ELR (cell line): ENCODE measurements at places on chromosomes 3 and 15.
A peak's percentile ranks its signal among the peaks of the same experiment; 100 is the strongest.

GRCh38 chr3:38325256-38325655, 21.3 kb upstream of the XYLB start:
- DNase-seq: no peak

GRCh38 chr3:31157047-31157694, 262.7 kb upstream of the GADL1 start:
- DNase-seq: peak; percentile 2

DNA sequence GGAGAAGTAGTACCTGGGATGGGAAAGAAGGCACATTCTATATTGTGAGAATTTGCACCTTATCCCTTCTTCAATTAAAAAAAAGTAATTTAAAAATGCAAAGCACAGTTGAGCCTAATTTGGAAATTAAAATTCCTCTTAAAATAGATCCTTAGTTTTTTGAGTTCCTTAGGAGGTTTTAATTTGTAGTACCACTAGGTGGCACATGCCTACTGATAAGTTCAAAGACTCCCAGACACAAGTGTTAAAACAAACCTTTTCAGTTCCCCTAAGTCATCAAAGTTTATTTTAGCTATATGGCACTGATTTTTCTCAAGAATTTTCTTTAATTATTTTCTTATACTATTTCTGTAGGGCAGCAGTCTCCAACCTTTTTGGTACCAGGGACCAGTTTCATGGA, 127.6 kb upstream of the AZI2 start:
- peak; percentile 58 for DNase-seq

GRCh38 chr15:51731549-51732267, 5.7 kb downstream of the LYSMD2 start:
- peak; percentile 37 for DNase-seq

DNA sequence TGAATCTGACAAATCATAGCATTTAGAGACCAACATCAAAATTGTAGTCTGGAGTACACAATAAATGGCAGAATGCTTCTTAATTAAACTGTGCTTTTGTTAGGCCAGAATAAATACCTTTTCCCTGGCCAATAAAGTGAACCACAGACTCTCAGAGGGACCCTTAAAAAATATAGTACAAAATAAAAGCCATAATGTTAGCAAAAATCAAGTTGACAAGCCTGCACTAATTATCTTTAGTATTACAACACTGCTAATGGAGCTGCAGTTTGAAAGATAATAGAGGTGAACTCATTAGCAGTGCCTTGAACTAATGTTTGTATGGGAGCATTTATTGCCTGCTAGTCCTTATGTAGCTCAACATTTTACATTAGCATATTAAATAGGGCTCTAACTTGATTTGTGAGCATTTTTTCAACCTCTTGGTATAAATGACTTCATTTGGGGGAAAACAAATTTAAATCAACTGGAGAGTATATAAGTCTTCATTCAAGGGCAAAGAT, 801.3 kb downstream of the EPHA3 start:
- no peak for DNase-seq

- DNase-seq: no peak
Observed at GRCh38 chr3:194888916-194889315, 203.2 kb downstream of the FAM43A start.

DNA sequence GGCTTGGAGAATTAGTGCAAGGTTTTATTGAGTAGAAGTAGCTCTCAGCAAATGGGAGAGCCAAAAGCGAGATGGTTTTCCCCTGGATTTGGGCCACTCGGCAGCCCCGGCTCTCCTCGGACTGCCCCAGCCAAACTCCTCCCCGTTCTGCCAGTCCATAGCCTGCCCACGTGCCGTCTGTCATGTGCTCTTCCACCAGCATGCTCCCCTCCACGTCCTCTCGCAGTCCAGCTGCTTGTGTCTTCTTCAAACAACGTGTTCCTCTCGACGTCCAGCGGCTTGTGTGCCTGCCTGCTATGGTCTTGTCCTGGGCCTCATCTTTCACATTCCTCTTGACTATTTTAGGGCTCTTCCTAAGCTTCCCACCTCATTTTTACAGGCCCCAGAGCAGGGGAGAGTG, 16.7 kb upstream of the SECISBP2L start:
- no peak for DNase-seq

GRCh38 chr3:99439892-99440291, 198.5 kb upstream of the COL8A1 start:
- no peak for DNase-seq

DNA sequence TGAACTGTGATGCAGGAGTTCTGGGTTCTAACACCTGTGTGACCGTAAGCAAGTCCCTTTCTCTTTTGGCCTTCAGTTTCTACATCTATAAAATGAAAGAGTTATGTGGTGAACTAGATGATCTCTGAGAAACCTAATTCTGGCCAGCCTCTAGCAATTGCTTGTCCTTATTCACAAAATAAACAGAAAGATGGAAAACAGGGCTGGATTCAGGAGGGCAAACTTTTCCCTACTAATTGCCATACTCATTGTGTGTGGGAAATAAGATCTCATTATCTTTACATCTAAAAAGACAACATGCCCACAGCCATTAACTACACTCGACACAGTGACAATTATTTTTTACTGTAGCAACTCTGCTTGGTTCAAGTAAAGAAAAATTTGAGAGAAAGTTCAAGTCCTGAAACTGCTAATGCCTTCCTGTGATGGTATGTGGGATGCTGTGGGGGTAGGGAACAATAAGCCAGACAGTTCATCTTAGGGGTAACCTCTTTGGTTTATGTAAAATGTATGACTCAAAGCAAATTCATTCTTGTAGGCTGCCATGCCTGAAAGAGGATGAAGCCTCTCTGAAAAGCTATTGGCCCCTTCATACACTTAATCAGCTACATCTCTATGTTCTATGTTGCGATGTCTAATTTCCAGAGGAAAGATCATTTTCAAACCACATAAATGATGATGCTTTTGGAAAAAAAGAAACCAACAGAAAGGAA, 177.6 kb upstream of the BCL6 start:
- peak; percentile 82 for DNase-seq

DNA sequence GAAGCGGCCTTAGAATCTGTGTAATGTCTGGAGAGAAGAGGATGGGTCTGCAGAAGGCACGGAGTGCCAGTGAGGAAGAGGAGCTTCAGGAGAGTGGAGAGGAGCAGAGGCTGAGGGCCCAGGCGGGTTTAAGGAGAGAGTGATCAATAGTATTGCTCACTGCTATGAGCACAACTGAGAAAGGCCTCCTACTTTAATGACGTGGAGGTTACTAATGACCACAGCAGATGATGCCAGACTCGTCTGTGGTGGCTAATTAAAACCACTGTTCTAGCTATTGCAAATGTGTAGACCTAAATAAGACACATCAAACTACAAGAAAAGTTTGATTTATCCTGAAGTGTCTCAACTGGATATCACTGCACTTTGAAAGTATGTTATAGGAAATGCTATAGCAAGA, 33.2 kb downstream of the MTMR10 start:
- DNase-seq: no peak

- no peak for DNase-seq
Observed at GRCh38 chr3:71872256-71872655, 87.3 kb upstream of the PROK2 start.

DNA sequence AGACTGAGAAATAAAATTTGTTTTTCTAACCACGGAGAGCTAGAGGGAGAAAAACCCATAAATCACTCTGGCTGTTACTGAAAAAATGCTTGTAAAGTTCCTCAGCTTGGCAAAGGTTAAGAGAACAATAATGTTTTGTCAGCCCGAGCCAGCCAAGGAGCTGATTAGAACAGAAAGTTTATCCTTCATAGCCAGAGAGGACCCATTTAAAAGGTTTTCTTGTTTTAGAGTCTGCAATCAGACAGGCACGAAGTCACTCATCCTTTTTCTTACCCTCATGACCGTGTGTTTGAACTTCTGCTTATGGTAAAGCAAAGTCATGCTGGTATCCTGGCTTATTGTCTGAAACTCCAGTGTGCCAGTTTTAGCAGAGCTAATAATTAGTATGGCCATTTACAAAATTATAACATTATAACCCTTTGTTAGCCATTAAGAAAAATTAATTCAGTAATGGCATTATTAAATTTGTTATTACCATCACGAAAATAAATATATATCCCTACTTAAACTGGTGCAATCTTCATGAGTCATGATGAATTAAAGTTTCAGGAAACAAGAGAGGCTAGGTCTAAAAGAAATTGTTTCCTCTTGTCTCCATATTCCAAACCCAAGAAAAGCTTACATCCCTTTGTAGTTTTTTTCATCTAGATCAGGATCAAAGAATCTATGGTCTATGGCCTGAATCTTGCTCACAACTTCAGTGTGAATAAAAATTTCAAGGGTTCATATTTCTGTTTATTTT, 13.5 kb upstream of the STXBP5L start:
- DNase-seq: no peak

DNA sequence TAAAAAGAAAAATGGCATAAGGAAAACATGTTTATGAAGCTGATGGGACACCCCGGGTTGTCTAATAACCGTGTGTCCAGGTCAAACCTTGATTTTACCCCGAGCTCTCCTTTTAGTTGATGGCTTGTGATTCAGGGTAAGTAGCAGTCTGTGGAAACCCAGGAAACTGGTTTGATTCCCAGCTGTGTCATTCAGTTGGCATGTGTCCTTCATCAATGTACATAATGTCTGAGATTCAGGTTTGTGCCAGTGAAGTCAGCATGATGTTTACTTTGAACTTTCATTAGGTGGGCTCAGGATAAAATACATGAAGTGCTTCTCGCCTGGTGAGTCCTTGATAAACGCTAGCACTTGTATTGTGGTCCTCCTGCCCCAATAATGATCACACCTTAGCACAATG, 4.3 kb upstream of the COPG1 start:
- peak; percentile 49 for DNase-seq

GRCh38 chr3:124873226-124873625, 13.9 kb downstream of the ITGB5 start:
- no peak for DNase-seq

DNA sequence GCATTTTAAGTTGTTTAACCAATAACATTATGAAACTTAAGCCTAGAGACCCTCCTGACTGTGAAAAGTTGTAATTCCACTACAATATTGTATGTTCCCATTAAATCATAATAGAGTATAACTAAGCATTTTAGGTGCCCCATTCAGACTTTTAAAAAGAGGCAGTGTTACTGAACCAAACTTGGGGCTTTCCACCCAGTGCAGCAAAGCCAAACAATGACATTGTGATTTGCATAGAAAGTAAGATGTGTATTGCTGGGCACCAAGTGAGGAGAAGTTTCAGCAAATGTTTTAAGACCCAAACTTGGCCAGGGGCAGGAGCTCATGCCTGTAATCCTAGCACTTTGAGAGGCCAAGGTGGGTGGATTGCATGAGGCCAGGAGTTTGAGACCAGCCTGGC, 706.2 kb downstream of the GRM7 start:
- DNase-seq: no peak

DNA sequence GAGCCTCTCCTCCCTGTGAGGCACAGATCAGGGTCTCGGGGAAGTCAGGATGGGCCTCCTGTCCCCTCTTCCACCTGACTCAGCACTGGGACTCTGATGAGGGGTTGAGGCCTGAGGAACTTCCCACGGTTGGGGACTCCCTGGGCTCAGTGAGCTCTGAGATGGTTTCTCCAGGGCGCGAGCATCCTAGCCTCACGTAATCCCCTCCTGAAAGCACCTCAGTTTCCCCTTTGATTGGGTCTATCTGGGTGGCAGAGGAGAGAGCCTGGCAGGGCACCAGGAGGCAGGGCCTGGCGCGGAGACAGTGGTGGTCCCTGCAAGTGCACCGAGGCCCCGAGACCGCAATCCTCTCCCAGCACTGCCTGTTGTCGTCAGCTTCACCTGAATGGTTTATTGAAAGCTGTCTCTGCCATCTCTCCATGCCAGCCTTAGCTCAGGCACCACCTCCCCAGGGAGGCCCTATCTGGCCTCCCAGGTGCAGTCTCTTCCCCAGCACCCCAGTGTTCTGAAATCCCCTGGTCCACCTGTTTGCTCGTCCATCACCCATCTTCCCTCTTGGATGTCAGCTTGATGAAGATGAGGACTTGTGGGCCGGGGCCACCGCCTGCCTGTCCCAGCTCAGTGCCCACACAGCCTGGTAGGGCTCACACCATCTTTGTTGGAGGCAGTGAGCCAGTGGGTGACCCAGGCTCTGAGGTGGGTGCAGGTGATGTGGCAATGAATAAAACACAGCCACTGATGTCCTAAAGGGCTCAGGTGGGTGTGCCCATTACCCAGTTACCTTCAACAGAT, 52.2 kb upstream of the PCSK6 start:
- no peak for DNase-seq

DNA sequence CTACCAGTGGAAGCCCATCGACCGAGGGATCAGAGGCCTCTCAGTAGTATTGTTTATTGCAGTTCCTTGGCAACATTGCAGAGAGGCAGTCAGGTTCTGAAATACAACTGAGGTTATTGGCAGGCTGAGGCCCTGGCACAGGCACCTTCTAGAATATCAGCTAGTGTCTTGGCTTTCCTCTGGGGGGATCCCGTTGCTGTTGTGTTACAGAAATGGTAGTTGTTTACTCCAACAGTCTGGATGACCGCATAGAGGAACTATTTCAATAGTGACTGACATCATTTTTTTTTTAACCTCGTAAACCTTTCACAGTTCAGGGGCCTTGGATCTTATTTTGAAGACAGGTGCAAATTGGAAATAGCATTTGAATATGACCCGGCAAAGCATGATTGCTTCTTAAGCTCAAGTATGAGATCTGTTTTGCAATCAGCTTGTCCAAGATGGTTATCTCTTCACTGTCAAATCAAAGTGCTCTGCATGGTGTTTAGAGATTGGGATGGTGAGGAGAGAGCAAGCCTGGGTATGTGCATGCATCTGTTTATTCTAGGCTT, 63.9 kb downstream of the PGPEP1L start:
- peak; percentile 10 for DNase-seq

DNA sequence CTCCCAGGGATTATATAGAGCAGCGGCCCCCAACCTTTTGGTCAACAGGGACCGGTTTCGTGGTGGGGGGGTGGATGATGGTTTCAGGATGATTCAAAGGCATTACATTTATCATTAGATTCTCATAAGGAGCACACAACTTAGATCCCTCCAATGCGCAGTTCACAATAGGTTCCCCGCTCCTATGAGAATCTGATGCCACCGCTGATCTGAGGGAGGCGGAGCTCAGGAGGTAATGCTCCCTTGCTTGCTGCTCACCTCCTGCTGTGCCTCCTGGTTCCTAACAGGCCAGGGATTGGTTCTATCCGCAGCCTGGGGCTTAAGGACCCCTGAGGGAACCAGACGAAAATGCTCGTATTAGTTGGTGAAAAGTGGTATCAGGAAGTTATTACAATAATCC, 1.3 kb upstream of the HACD2 start:
- DNase-seq: peak; percentile 80

- DNase-seq: no peak
Observed at GRCh38 chr3:143165211-143165610, 45.6 kb downstream of the CHST2 start.

- peak; percentile 95 for DNase-seq
Observed at GRCh38 chr15:48645558-48646330, at the start of gene FBN1. Gene FBN1, minus strand, starts transcription at chr15:48645709. Its CDS starts 940 bp downstream, at chr15:48644769.

- DNase-seq: no peak
Observed at GRCh38 chr3:149628957-149629670, 28.7 kb downstream of the WWTR1 start.

GRCh38 chr15:70323111-70323851, 225.6 kb upstream of the TLE3 start:
- DNase-seq: no peak

DNA sequence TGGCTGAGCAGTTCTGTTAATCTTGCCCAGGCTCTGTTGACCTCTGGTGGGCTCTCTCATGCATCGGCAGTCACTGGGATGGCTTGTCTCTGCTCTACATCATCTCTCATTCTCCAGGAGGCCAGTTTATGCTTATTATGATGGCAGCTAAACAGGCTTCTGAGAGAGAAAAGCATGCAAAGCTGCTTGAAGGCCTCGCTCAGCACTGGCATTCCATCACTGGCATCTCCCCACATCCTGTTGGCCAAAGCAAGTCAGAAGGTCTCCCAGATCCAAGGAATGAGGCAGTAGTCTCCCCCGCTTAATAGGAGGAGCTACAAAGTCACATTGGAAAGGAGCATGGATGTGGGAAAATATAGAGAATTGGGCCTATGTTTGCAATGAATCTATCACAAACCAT, 212.6 kb downstream of the ZNF621 start:
- no peak for DNase-seq
